ENCODE measurements at places on chromosomes 12 and 14.

- DNase-seq: no peak
Observed at GRCh38 chr12:30764251-30764650, 9.5 kb upstream of the CAPRIN2 start.

- no peak for DNase-seq
Observed at GRCh38 chr12:73726881-73727280, 810.8 kb upstream of the ATXN7L3B start.

DNA sequence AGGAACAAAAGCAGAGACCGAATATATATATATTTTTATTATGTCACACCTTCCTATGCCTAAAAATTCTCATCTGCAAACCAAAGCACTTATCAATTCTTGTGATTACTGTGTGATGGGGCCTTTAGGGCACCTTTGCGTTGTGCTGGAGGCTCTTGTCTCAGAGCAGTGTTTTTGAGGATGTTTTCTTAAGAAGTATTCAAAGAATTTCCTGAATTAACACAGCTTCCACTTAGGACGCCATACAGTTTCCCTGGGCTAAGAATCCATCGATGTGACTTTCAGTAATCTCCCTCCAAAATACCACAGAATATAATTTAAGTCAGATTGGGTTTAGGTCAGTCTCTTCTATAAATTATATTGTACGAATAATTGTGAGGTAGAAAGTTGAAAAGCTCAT is 22.0 kb upstream of the HIF1A start:
- no peak for DNase-seq

- no peak for DNase-seq
Observed at GRCh38 chr12:1930803-1931597, 12.5 kb upstream of the CACNA2D4 start.

DNA sequence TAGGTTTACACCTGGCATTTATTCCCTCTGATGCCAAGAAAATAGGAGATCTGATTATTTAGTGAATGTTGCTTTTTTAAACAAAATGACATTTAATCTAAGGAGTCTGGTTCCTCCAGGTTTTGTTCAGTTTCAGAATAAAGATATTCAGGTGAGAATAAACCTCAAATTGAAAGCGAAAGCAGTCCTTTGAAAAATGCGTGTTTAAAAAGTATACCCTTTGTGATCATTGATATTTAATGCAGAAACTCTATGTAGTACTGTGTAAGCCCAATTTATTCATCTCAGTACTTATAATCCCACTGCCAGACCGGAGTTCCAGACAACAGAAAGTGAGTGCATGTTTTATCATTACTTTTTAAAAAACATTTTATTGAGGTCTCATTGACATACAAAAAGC is 210.2 kb downstream of the KCNC2 start:
- no peak for DNase-seq

DNA sequence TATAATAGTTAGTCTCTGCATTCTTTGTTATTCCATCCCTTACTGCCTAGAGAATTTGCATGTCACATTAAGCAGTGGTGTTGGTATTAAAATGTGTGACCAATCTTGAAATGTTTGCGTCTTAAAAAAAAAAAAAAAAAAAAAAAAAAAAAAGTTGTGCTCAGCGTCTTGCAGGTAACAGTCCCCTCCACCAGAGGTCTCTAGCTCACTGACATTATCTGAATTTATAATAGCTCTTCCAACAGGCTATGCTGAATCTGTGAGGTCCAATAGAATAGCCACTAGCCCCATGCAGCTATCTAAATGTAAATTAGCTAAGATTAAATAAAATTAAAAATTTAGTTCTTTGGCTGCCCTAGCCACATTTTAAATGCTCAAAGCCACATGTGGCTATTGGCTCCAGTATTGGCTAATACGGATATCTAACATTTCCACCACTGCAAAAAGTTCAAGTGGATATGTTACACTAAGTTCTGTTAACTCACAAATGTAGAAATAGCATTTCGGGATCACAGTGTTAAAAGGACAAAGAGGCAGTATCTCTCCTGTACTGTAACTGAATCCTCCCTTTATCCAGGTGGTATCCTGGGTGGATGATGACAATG is 28.7 kb downstream of the NKX2-8 start:
- DNase-seq: peak; percentile 73

- DNase-seq: peak; percentile 77
Observed at GRCh38 chr14:87896393-87897380, 96.3 kb downstream of the GALC start.

DNA sequence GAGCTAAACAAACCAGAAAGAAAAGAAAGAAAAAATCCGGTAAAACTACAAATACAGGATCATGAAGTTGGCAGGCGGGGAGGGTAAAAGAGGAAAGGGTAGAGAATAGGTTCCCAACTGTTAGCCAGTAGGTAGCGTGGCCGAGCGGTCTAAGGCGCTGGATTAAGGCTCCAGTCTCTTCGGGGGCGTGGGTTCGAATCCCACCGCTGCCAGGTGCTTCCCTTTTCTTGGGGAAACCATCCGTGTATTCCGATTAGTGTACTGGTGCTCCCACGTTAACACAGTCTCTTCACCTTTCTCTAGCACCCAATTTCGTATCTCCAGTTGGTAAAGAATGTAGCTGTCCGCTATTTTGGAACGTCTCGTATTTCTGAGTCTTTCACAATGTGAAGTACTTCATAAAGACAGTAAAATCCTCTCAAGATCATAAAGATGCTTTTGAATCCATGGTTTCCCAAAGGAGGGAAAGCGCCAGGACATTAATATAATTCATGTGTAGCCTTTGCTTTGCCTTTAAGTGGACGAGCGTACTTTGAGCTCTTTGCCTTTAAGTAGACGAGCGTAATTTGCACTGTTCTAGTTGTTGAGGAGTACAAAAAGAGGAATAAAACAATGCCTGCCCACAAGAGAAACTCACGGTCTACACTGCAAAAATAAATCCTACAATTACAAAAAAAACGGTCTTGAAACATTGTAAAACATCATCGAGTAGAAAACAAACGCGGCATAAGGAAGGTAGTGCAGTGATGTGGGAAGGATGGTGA is 19.0 kb upstream of the RNASE12 start:
- DNase-seq: peak; percentile 38

DNA sequence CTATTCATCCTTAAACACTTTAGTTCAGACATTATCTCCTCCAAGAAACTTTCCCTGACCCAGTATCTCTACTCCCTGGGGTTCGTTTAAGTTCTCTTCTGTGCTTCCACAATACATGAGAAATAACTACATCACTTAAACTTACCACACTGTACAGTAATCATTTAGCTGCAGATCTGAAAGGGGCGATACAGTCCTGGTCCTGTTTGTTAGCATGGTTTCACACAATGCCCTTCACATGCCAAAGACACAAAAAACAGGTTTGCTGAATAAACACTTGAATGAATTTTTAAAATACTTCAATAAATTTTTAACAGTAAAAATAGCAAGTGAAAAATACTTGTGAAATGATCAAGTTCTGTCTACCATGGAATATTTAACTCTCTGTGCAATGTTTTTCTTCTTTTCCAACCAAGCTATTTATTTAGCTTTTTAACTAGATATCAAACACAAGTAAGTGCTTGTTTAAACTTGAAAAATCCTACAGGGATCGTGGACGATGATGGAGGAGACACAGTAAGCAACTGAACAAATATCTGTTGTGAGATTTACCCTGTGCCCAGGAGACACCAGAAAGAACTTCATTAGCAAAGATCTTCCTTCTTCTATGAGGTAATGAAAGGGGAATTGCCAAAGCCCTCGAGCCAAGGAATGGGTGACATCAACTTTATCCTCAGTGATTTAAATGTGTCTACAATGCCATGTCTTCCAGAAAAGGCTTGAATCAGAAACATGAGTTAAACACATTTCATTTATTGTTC is 255.6 kb upstream of the GRIP1 start:
- DNase-seq: peak; percentile 42

- peak; percentile 95 for DNase-seq
Observed at GRCh38 chr12:105092336-105092735, 8.1 kb upstream of the ALDH1L2 start.

DNA sequence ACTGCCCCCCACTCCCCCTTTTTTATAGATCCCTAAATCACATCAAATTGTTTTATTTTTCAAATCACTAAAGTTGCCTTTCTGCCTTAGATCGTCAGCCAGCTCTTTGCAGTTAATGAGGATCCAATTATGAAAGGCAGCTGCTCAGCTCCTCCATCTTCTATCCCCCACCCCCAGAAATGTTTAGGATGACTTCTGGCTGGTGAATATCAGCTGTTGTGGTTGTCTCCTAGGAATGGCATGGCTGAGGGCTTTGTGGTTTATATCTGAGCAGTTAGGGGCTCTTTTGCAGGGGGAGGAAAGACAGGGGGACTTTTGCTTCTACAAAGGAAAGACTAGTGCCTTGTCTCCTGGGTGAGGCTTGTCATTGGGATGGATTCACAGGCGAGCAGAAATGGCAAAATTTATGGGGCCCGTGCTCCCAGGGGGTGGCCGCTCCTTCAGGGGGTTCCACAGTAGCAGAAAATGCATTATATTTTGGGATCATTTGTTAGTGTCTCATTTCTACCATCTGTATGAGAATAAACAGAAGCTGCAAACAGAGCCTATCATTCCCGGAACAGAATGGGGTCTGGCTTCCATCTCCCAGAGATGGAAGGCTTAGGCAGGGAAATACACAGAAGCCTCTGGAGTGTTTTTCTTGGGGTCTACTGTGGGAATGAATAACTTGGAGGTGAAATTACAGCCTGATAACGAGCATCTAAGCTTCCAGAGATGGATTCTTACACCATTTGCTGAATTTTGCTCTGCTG is 6.5 kb downstream of the JDP2 start:
- DNase-seq: no peak

DNA sequence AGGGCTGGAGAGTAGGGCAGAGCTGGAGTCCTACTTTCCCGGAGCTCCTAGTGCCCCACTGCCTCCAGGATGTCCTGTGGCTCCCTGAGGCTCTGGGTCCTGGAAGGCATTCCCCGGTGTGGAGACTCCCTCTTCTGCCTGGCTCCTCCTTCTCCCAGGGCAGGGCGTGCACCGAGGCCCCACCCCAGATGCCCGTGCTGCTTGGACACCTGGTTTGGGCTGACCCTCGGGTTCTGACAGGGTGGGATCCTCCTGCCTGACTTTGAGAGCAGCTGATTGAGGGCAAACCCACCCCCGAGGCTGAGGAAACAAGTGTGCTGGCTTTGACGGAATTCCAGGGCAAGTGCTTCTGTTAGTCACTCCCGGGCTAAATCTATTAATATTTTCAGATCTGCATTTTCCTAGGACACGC is 15.4 kb downstream of the TEAD4 start:
- no peak for DNase-seq

DNA sequence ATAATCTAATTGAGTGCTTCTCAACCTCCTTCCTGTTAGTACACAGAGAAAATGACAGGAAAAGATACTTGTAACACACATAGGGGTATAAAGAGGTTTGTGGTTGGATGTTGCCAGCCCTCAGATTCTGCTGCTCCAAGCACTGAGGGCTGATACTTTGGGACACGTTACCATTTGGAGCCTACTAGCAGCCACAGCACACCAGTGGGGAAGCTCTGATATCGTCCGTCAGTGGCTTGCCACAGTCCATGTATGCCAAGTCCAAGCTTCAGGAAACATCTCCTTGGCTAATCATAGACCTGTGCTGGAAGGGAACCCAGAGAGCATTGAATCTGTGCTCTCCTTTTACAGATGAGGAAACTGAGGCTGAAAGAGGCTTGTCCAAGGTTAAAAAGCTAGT is 22.3 kb downstream of the B4GALNT3 start:
- no peak for DNase-seq

DNA sequence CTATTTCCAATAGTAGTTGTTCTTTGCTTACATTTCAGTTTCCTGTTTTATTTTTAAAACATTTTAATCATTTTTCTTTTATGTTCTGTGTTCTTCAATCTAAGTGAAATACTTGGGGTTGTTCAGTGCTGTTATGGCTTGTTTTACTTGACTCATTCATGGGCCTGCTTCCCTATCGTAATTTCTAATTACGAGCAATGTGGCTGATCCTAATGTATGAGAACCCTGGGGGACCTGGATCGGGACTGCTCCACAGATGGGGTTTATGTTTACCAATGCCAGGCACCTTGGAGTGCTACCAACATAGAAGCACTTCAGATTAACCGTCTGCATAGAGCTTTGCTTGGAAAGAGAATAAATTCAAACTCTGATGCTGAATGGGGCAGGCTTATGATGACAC is 29.8 kb downstream of the TECPR2 start:
- DNase-seq: no peak

GRCh38 chr12:31922341-31923062 is 36.7 kb upstream of the RESF1 start:
- no peak for DNase-seq

GRCh38 chr12:110349514-110350151 is 53.9 kb downstream of the ANAPC7 start:
- no peak for DNase-seq

DNA sequence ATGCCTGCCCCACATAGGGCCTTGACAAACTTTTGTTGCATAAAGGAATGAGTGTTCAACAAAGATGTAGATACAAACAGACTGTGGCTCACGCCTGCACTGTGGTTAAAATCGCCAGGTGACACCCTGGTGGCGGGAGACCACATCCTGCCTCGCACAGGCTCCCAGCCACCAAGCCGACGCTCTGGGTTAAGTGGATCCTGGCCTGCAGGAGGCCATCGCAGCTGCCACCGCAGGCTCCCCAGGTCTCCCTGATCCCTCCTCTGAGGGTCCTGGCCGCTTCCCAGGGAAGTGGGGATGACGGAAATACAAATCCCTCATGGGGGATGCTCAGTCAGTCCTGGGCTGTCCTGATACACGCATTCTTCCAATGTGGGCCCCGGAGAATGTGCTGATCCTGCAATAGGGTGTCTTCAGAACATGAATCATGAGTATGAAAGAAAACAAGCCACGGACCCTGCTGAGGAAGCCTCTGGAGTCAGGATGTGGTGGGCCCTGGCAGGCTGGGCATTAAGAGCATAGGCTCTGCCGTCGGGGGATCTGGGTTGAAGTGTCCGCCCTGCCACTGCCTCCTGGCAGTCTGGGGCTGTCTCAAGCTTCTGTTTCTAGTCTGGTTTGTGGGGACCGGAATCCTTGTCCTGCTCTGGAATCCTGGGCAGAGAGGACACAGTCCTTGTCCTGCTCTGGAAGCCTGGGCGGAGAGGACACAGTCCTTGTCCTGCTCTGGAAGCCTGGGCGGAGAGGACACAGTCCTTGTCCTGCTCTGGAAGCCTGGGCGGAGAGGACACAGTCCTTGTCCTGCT is 53.5 kb upstream of the BEGAIN start:
- DNase-seq: no peak

DNA sequence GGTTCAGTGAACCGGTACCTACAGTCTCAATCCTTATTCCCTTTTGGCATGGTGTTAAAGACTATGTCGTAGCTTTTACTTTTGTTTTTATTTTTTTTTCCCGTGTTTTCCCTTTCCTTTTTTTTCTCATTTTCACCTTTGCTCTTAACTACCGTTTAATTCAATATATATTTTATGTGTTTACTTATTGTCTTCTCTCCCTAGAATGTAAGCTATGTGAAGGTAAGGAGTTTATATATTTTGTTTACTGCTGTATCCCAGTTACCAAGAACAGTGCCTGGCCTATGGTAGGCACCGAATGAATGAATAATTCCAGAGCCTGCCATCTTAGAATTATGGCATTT is 261 bp upstream of the MLH3 start:
- no peak for DNase-seq

DNA sequence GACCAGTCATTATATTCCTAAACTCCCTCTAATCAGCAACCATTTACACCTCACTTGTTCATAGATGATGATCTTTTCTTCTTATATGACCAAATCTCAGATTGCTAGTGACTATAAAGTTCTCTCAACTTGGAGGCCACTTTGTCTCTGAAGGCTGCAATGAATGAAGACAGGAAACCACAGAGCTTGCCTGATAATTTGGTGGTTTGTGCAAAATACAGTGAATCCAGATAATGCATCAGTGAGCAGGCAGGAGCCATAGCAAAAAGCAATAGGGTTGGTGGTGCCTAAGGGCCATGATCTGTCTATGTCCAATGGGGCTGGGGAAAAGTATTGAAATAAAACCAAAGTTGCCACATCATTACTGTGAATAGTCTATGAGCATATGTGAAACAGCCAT is 123.8 kb upstream of the LRFN5 start:
- no peak for DNase-seq

Measured in T47D (cell line).